ENCODE measurements at places on chromosomes 7 and 10.

- DNase-seq: no peak
These were observed 46.4 kb downstream of the MYPN start for GRCh38 chr10:68155615-68156210.

DNA sequence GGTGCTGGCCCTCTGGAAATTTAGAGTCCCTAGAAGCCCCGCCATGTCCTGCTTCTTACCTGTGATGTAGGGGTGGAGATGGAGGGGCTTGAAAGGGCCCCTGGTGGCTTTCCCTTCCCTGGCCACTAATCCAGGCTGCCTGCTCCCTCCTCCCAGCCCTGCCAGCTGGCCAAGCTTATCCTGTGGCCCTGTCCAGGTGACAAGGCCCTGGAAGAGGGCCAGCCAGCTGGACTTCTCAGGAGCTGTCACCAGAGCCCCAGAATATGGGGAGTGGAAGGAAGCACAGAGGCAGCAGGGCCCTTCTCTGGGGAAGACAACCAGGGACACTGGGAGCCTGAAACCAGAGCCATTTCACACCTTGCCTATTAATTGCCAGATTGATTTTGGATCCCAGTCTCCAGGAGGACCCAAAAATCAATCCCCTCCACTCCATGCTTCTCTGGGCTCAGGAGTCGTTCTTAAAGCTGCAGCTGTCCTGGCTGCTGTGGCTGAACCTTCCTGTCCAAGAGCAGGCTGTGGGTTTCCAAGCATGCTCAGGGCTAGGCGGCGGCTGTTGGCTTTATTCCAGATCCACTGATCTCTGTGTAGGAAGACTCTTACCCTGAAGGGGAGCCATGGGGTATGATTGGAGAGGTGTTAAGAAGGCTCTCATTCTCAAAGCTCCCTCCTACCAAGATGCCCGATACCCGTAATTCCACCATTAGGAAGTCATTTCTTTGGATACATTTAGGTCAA lies 52.6 kb upstream of the PCBD1 start:
- DNase-seq: no peak

- peak; percentile 46 for DNase-seq
These were observed 3.4 kb downstream of the IGFBP3 start for GRCh38 chr7:45917658-45918057.

GRCh38 chr7:28114056-28114455 lies 66.5 kb downstream of the JAZF1 start:
- no peak for DNase-seq

GRCh38 chr10:98259606-98260315 lies 8.2 kb downstream of the LOXL4 start:
- no peak for DNase-seq

DNA sequence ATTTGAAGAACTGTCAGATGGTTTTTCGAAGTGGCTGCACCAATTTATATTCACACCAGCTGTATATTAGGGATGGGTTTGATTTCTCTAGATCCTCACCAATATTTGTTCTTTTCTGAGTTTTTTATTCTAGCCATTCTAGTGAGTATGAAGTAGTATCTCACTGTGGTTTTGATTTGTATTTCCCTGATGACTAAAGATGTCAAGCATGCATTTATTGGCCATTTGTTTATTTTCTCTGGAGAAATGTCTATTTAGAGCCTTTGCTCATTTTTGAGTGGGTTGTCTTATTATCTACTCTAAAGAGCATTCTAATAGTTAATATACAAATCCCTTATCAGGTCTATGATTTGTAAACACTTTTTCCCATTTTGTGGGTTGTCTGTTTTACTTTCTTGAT lies 123.9 kb downstream of the PCLO start:
- no peak for DNase-seq

- DNase-seq: no peak
These were observed 706.8 kb upstream of the MBL2 start for GRCh38 chr10:53479365-53479764.

DNA sequence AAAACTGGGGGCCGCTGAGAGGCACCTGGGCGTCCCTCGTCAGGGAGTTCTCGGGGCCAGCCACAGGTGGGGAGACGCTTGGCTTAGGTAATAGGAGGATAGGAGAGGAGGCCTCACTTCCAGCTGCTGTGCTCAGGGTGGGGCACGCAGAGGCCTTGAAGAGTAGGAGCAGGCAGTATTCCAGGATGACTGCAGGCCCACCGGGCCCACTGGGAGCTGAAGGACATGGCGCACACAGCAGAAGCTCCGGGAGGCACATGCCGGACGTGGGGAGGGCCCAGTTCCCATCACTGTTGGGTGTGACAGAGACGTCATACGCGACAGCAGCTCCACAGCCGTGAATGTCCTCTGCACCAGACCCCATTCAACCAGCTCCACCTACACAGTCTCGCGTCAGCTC lies 22.0 kb upstream of the PDGFA start:
- DNase-seq: no peak

GRCh38 chr10:45429790-45430189 lies 55.8 kb downstream of the ALOX5 start:
- DNase-seq: no peak

DNA sequence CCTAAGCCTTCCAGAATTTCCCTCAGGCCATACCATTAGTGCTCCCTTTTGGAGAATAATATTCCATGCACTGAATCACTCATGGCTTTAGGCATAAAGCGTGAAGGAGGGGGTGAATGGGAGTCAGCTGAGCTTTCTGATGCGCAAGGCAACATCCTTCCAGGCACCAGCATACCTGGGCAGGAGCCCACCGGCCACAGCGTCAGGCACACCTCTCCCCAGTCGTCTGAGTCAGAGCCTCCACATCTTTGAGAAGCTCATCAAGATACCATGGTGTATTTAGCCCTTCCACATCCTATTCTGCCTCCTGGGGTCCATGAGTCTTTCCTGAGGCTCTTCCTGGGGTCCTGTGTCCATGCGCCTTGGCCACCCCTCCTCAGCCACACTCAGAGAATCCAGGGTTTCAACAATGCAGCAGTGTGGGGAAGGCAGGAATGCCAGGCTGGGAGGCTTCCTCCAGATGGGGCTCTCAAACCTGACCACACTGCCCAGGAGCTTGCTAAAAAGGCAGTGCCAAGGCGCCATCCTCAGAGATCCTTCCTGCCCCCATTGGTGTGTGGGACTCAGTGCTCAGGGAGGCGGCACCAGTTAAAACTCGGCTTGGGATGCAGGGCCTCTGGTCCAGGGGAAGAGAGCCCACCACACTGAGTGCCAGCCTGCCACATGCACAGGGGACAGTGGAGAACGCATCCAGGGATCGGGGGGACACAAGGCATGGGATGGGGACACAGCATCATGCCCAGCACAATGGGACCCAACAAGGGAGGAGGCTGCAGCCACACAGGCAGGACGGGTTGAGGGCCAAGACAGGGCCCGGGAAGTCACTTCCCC lies 31.6 kb downstream of the RASGEF1A start:
- no peak for DNase-seq

DNA sequence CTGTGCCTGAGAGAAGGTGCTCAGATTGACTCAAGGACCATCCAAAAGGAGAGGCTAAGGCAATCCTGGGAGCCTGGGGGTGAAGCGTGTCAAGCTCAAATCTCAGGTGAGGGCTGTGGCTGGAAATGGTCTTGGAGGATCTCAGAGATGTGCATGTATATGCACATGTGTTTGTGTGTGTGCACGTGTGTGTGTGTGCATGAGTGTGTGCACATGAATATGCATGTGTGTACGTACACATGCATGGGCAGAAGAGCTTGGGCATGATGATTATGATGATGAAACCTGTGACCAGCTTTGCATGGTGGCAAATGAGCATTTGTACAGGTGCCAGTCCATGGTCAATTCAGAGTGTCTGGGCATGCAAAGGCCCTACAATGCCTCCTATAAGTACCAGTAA lies 326.6 kb downstream of the CXCL12 start:
- no peak for DNase-seq

- no peak for DNase-seq
These were observed 167.7 kb downstream of the DGKB start for GRCh38 chr7:14734839-14735321.

DNA sequence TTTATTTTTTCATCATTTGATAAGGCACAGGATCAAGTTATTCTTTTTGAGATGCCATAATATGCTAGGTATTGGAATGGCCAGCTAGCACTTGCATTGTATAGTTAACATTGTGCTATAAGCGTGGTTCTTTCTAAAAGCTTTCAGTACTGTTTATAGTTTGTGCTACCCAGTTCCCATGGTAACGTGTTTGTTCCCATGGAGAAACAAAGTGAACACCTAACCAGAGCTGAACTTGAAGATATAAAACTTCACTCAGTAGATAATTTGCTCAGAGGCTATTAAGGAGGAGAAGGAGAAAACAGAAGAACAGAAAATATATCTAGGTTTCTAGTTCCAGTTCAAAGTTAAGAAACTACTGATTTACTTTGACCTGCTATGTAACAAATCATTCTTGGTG lies 23.6 kb upstream of the ITGB8 start:
- DNase-seq: no peak

DNA sequence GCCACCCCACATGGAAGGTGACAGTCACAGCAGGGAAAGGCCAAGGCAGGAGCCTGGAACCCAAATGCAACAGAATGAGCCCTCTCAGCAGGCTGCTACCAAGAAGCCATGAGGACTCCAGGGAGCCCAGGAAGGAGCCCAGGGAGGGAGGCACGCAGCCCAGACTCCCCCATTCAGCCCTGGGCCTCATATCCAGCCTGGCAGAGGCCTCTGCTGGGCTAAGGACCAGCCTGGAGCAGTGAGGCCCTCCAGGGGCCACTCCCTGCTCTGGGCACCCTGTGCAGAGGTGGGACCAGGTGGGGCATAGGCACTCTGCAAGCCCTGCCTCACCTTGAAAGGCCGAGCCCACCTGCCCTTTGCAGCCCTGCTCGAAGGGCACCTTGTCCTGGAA lies 25.8 kb upstream of the ZNF488 start:
- no peak for DNase-seq

GRCh38 chr10:24039897-24040296 lies 169.0 kb upstream of the KIAA1217 start:
- no peak for DNase-seq

DNA sequence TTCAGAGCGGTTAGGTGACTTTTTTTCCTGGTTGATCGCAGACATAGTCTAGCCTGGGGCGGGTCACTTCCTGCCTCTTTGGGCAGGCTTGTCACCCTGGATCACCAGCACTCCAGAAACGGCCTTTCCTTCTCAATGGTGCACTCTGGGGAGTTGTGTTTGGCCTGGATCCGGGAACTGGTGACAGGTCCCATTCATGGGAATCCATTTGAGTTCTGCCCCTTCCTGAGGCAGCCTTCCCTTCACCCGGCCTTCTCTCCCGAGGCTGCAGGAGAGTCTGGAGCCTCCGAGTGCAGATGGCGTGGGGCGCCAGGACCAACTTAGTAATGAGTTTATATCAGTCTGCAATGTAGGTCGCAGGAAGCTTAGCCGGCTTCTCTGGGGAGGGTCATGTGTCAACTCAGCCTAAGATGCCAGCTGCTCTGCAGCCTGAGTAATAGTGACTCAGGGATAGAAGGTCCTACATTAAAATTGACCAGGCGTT lies 54.2 kb downstream of the TACR2 start:
- DNase-seq: peak; percentile 75

DNA sequence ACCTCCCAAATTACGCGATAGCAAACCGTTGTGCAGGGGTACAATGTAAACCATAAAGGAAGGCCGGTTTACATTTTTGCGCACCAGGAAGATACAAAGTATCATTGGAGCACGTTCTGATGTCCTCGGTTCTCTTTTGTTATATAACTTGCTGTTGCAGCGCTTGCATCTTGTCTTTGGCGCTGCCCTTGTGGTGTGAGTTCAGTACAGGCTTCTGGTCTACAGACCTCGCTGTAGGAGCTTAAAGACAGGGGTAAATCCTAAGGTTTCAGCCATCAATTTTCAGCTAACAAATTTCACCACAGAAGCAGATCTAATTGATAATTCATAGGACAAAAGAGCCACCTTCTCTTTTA lies 1.5 kb upstream of the MKX start:
- DNase-seq: no peak

- DNase-seq: no peak
These were observed 55.0 kb downstream of the KAT6B start for GRCh38 chr10:74881253-74881884.

GRCh38 chr7:128697302-128697905 lies 25.3 kb downstream of the GARIN1A start:
- no peak for DNase-seq

DNA sequence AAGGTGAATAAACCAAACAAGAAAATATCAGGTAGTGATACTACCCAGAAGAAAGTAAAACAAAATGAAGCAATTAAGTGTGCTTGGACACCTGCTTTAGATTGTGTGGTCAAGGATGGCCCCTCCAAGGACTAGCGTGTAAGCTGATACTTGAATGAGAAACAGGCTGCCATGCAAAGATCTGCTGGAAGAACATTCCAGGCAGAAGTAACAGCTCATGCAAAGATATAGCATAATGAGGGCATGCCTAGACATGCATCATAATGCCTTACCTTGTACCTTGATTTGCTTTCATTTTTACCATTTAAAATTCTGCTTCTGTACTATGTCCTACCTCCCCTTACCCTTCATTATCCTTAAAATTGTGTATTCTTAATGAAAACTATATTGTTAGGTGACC lies 74.8 kb upstream of the HDAC9 start:
- no peak for DNase-seq

GRCh38 chr10:115914475-115914874 lies 358.5 kb downstream of the GFRA1 start:
- no peak for DNase-seq

DNA sequence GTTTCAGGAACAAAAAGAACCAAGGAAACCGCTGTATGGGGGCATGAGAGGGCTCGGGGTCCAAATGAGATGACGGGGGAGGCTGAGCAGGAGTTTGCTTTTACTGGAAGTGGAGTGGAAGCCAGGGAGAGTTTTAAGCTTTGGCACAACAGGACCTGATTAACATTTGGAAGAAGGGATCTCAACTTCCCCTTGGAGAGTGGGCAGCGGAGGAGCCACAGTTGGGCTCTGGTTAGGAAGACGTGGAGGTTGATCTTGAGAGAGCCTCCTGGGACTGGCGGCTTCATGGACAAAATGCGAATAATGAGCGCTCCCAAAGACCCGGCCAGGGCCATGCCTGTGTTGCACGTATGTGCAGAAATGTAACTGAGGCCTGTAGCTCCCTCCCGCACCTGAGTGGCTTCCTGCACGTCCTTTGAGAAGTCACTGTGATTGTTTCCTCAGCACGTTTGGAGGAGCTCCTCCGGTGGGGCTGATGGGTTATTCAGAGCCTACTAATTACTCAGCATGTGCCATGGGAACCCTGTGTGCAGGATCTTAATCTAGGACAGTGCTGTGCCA lies 595.3 kb upstream of the MGMT start:
- no peak for DNase-seq

- DNase-seq: no peak
These were observed at the start of gene SMARCD3 for GRCh38 chr7:151248346-151249033. TSS of gene SMARCD3 (minus strand) at chr7:151248694. CDS start at chr7:151248562, 132 bp downstream.

GRCh38 chr10:125060826-125061556 lies 99.4 kb downstream of the CTBP2 start:
- DNase-seq: peak; percentile 84

- DNase-seq: peak; percentile 89
These were observed at the start of gene ACBD5 for GRCh38 chr10:27240212-27241009. TSS of gene ACBD5 (minus strand) at chr10:27240797. CDS start at chr10:27240688, 109 bp downstream.

- no peak for DNase-seq
These were observed 51.1 kb downstream of the ADCYAP1R1 start for GRCh38 chr7:31102973-31103850.

GRCh38 chr7:144516729-144517525 lies 113.4 kb upstream of the NOBOX start:
- DNase-seq: no peak

All from breast epithelium (tissue), 4 donors.